ENCODE measurements at places on chromosomes 16 and 17.
A peak's percentile ranks its signal among the peaks of the same experiment; 100 is the strongest.

DNA sequence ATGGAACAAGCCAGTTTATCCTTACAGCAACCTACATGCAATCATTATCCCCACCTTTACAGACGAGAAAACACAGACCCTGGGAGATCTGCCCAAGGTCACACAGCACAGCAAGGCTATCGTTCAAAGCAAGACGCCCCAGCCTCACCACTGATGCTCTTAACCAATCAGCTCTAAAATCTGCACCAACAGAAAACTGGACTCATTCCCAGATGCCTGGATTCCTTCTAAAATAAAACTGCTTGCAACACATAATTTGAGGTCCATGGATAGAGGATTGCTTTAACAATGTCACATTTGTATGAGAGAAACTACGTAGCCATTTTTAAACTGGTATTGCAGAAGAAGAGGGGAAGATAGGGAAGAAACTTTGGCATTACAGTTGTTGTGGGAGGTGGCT lies 6.8 kb downstream of the COTL1 start:
- DNase-seq: no peak

- no peak for DNase-seq
These were observed 47.8 kb downstream of the FOXK2 start for GRCh38 chr17:82567286-82567685.

DNA sequence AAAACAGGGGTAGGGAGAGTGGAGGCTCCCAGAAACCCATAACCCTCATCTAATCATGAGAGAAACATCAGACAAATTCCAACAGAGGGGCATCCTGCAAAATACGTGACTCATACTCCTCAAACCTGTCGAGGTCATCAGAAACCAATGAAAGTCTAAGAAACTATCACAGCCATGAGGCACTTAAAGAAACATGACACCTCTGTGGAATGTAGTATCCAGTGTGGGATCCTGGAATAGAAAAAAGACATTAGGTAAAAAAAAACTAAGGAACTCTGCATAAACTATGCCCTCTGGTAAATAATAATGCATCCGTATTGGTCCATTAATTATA lies 16.4 kb downstream of the CDH5 start:
- DNase-seq: no peak

DNA sequence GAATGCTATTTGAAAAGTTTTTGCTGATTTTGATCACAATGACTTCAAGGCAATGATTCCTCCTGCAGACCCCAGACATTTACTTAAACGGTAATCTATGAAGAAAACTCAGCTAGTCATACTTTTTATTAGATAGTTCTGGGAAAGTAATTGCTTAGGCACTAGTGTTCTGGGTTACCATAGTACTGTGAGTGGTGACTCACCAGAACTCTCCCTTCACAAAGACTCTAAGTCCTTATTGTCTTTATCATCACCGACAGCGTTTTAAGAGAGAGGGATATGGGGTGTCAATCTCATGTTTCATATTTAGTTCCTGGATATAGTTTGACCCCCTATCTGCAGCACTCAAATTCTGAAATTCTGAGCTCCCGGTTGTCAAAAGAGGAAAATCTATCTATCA lies 43.0 kb upstream of the CDH8 start:
- no peak for DNase-seq

GRCh38 chr16:7456211-7456610 lies 123.6 kb downstream of the RBFOX1 start:
- no peak for DNase-seq

GRCh38 chr17:2383628-2384167 lies 17.2 kb downstream of the MNT start:
- no peak for DNase-seq

DNA sequence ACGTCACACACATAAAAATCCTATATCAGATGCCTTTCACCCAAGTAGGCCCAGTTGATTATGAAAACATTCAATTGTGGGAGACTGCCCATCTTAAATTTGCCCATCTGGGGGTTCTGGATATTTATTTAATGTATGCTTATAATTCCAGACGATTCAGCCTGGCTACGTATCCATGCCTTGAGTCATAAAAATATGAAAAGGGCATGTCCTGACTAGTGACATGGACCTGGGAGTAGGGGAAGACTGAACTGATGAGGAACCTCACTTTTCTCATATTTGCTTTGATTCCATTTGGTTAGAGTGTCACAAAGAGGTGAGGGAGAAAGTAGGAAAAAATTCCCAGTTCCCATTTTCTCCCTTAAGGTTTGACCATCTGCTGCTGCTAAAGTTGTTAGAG lies 122.5 kb upstream of the GNAO1 start:
- DNase-seq: no peak

DNA sequence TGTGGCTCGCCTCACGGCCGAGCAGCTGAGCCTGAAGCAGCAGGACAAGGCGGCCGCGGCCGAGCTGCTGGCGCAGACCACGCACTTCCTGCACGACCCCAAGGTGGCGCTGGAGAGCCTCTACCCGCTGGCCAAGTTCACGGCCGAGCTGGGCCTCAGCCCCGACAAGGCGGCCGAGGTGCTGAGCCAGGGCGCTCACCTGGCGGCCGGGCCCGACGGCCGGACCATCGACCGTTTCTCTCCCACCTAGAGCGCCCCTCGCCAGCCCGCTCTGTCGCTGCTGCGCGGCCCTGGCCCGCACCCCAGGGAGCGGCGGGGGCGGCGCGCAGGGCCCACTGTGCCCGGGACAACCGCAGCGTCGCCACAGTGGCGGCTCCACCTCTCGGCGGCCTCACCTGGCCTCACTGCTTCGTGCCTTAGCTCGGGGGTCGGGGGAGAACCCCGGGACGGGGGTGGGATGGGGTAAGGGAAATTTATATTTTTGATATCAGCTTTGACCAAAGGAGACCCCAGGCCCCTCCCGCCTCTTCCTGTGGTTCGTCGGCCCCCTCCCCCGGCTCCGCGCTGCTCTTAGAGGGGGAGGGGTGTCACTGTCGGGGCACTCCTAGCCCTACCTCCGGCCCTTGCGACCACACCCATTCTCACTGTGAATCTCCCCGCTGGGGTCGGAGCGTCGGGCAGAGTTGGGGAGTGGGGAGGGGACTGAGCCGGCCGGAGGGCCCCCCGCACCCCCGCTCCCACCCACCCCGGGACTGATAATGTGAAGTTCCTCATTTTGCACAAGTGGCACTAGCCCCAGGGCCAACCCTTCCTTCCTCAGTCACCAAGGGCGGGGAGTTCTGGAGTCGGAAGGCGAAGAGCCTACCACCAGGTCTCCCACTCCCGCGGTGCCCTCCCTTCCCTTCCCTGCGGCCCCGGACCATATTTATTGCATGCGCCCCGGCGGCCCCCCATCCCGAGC lies 4.0 kb downstream of the HIC1 start:
- DNase-seq: peak; percentile 43

DNA sequence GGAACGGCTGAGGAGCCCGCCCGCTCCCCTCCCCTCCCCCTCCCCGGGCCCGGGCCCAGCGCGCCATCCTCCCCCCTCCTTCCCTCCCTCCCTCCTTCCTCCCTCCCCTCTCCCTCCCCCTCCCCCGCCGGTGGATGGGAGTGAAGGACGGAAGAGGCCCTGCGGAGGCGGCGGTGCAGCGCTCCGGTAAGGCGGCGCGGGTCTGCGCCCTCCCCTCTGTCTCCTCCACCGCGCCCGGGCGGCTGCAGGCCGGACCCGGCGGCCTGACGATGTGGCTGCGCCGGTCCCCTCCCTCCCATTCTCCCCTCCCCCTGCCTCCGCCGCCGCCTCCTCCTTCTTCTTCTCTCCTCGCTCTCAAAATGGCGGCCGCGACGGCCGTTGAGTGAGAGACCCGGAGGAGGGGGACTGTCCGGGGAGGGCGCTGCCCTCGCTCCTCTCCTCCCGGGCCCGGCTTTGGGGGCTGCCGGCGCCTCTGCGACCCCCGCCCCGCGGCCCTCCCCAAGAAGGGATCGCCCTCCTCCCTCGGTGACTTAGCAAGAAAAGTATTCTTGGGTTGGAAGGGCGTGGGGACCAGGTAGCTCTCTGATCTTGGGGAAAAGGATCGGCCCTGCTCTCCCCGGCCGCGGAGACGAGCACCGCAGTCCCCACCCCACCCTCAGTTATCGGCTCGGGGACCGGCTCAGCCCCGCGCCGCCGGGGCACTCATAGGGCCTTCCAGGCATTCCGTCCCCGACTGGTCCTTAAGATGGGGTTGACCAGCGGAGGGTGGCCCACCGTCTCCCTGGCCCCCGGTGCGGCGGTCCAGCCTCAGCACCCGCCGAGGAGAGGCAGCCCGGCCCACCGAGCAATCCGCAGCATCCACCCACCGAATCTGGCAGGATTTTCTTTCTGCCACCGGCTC lies 617 bp downstream of the PAFAH1B1 start:
- peak; percentile 82 for DNase-seq
